ENCODE measurements at places on chromosomes 3 and 15. TPM values are rescaled to one million over a fixed set of nuclear protein-coding genes. Genes with fewer than 3 reads are reported as not detected.

- no peak for DNase-seq
Observed at GRCh38 chr3:12345584-12346494, 57.0 kb downstream of the PPARG start.

DNA sequence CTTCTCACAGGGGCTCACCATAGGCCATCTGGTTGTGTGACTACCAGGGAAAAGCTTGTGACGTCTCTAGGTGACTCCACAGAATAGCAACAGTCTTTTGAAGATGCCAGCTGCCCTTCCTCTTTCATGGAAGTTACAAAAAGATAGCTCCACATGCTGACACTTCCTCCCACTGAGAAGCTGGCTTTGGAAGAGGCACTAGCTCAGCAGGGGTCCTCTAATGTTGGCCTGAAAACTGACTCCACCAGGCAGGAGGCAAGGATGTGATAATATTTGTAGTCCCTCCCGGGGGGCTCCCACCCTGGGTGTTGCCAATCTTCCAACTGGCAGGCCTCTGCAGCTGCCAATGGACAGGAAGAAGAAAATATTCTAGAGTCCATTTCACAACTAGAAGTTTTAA, 343.5 kb downstream of the NEK10 start:
- DNase-seq: no peak

- DNase-seq: peak; percentile 47
Observed at GRCh38 chr3:195859061-195859845, 47.5 kb upstream of the MUC4 start.

GRCh38 chr15:77455696-77456321, 35.1 kb downstream of the HMG20A start:
- no peak for DNase-seq

DNA sequence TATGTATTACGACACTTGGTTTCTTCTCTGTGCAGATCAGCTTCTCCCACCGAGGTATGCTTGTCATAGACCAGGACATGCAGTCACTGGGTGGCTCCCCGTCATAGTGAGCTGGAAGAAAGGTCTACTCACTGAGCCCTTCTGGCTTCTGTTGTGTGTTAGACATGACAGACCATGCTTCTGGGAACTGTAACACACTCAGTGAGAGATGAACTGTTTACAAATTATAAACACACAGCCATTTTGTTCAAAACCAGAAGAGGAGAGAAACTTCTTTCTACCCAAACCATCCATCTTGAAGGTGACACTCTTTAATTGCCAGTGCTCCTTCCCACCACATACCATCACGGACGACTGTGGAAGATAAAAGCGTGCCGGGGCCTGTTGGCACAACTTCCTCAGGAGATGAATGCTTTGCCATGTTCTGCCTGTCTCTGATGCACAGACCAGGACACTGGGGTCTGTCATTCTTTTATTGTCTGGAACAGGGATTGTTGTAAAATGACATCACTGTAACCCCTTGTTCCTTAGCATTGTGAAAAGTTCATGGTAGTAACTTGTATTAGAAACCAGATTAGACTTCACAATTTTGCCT, 214.3 kb downstream of the MCTP2 start:
- no peak for DNase-seq

DNA sequence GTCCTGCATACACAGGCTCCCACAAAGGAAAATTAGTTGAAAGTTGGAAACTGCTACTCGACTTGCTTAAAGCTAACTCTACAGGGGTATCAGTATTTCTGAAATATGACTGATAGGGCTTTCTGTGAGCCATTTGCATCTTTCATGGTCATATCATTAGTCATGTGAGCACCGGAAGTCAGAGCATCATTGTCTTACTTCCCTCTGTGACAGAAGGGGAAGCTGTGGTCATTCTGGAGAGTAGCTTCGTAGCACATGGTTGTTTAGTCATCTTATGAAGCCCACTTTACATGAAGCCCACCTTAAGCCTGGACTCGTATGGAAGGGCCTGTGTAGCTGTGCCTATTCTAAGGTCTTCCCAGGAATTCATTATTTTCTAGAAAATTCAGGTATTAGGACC, 69.0 kb downstream of the COL6A5 start:
- DNase-seq: no peak

GRCh38 chr3:197907196-197907595, 42.8 kb upstream of the RPL35A start:
- no peak for DNase-seq

DNA sequence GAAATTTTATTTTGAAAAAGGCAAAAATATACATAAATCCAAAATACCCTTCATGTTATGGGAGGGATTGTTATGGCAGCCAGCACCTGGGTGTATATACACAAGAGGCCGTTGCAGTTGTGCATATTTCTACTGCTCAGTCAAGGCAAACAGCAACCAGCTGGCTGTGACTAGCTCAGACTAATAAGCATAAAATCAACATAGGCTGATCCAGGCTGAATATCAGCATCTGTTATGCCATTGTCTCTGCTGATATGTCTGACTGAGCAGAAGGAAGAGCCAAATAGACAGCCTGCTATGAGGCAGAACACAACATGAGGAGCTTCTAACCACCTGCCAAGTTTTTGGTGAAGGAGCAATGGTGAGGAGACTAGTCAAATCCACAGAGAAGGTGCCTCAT, 457.5 kb upstream of the ALCAM start:
- no peak for DNase-seq

DNA sequence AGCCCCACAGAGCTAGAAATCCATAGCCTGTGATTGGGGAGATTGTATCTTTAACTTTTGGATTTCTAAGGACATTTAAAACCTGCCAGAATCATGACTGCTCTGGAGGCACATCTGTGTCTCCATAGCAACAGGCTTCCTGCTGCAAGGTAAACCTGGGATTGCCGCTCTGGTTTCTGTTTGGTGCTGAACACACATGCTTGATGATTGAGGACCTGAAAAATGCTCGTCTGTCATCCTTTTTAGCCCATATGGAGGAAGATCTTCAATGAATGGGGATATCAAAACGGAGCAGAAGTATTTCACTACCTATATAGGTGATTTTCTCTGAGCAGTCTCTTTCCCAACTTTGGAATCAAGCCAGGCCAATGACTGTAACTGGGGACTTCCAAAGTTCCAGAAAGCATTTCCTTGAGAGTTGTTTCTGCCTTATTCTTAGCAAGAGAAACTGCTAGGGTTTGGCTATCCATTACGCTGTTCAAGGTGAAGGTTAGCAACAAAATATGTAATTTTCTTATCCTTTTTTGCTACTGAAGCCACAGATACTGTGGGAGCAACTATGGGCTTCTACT, 96.5 kb upstream of the TNIK start:
- DNase-seq: no peak

DNA sequence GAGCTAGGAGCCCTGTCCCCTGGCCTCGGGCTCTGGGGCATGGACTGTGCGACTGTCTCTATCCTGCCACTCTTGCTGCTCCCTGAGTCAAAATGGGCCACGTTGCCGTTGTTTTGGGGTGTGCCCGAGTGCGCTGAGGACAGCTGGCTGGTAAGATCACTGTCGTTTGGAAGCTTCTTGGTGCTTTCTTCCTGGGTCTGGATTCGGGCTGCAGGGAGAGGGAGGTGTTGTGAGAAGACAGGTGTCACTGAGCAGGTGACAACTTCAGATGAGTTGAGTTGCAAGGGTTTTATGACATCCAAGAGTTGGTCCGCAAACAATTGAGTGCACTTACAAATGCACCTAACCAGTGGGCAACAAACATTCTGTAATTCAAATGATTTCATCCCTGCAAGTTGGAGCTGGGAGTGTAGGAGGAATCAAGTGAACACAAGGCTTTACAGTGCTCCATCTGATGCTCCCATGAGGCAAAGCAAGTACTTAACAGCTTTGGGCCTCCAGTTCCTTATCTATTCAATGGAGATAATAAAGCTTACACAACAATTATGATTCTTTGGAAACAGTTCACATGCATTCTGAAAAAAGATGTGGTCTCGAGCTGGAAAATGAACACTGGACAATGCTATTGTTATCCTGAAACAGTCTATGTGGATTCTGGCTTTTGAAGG, 11.0 kb upstream of the STARD5 start:
- DNase-seq: no peak

GRCh38 chr15:92617549-92618520, 37.7 kb downstream of the FAM174B start:
- no peak for DNase-seq

DNA sequence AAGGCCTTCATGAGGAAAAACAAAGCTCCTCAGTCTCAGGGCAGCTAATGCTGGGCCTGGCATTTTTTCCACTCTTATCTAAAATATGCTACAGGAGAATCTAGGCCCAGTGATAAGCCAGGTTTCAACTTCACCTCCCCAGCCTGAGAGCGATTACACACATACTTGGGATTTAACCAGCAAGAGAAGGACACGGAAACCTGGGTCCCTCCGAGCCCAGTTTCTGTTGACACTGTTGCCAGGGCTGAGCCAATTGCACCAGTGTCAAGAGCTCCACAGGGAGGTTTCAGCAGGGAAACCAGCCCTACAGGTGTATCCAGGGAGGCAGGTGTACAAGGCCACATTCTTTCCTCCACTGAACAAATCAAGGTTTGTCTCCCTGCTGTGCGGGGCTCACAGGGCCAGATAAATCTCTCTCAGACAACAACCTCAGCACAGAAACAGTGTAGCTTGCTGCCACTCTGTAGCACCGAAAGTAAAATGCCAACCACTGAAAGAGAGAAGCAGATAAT, 85.4 kb downstream of the MAGI1 start:
- DNase-seq: peak; percentile 79

ZPLD1 gene
- not detected for total RNA-seq

CLDND1 gene
- 472 TPM for total RNA-seq

RASA2 gene
- 12.8 TPM for total RNA-seq

REC114 gene
- total RNA-seq: not detected
